ENCODE measurements at places on chromosomes 7 and 10.

DNA sequence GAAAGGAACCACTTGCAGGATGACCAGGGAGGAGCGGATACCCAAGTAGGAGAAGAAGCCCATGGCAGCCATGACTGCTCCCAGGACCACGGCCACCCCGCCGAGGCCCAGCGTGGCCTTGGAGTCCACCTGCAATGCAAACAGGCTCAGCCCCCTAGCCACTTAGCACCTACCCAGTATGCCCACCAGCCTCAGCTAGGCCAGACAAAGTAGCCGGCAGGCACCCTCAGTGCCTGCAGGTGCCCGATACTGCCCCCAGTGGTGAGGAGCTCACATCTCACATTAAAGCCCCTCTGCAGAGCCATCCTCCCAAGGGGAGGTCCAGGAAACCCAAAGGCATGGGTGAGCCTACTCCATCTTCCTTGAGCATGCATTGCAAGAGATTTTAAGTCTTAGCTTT is 6.6 kb downstream of the NPC1L1 start:
- no peak for DNase-seq

GRCh38 chr10:5045095-5045494 is 41.4 kb upstream of the AKR1C2 start:
- no peak for DNase-seq

DNA sequence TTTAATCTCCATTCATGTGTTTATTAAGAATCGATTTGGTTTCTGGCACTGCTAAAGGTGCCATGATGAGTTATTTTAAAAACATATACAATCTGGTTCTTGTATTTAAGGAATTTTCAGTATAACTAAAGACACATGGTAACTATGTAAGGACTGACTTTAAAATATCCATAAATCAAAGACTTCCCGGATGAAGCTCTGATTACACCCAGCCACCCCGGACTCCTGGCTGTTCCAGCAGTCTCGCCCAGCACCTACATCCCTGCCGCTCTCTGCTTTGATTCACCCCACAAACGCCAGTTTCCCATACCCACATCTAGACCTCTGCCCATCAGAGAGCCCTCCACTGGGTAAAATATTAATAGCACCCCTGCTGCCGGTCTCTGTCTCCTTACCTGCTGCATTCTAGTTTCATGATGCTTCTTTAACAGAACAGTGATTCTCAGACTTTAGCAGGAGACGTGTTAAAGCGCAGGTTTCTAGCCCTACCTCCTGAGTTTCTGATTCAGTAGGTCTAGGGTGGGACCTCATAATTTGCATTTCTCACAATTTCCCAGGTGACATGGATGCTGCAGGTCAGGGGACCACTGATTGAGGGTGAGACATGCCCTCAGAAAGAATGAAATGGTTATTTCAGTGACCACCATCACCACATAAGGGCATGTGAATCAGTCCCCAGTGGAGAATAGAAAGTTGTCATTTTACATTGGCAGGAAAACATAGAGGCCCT is 185.7 kb downstream of the KIAA1217 start:
- no peak for DNase-seq

GRCh38 chr7:111529507-111530355 is 32.6 kb downstream of the IMMP2L start:
- DNase-seq = no peak

DNA sequence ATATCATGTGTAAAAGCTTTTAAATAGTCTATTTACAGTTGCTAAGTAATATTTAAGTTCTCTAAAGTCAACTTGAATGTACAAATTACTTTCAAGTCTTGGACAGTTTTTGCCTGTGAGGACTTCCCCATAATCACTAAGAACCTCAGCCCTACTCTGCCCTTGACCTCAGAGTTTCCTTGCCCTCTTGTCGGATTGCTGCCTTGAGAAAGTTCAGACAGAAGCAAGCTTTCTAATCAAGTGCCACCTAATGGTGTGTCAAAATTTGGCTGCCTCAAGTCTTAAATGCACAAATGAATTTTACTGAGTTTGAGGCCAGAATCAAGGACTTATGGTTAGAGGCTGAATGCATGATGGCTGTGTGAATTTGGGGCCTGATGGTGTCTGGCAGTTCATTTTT is 88.3 kb upstream of the KAT6B start:
- no peak for DNase-seq

DNA sequence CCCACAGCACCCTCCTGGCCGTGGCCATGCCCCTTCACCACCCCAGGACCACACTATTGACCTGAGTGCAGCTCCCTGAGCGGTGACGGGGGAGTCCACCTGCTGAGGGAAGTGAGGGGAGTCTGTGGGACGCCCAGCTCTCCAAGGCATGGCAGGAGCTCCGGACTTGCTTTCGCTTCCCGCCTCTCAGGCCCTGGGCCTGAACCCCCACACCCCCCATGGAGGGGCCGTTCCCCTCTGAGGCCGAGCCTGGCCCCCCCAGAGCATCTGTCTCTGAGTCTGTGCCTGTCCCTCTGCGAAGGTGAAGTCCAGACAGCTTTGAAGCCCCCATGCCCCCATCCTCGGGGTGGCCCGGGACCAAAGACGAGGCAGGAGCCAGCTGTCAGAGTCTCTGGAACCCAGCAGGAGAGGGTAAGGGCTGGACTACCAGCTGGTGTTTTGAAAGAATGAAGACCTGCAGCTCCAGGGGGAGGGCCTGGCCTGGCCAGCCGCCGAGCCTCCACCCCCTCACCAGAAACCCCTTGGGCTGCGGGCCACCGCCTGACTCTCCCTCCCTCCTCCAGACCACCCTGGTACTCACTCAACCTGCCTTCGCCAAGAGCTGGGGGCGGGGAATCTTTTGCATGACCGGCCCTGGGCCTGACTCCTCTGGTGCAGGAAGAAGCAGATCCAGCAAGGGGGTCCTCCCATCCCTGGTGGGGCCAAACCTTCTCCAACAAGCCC is 114.0 kb downstream of the PDGFA start:
- DNase-seq = no peak

- DNase-seq = no peak
Observed at GRCh38 chr7:150751702-150752101, 14.5 kb downstream of the GIMAP5 start.

- DNase-seq = no peak
Observed at GRCh38 chr10:24305551-24306506, 96.9 kb downstream of the KIAA1217 start.

DNA sequence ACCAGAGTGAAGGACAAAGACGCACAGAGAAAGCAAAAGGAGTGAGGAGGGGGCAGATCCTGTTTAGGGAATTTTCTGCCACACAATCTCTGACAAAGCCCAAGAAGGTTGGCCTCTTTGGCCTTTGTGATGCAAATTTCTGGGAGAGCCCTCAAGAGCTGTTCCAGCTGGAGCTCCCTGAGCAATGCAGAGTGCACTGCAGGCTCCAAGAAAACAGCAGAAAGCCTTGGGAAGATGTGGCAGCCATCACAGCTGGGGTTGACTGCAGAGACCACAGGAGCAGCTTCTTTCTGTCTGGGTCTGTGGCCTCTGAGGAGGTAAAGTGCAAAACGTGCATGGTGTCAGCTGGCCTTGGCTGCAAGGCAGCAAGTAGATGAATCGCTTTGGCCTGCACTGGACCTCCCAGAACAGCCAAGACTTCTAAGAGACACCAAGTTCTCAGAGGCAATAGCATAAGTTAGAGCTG is 200.2 kb downstream of the ELMO1 start:
- DNase-seq = no peak

GRCh38 chr10:110239892-110240291 is 32.5 kb downstream of the MXI1 start:
- DNase-seq = no peak

DNA sequence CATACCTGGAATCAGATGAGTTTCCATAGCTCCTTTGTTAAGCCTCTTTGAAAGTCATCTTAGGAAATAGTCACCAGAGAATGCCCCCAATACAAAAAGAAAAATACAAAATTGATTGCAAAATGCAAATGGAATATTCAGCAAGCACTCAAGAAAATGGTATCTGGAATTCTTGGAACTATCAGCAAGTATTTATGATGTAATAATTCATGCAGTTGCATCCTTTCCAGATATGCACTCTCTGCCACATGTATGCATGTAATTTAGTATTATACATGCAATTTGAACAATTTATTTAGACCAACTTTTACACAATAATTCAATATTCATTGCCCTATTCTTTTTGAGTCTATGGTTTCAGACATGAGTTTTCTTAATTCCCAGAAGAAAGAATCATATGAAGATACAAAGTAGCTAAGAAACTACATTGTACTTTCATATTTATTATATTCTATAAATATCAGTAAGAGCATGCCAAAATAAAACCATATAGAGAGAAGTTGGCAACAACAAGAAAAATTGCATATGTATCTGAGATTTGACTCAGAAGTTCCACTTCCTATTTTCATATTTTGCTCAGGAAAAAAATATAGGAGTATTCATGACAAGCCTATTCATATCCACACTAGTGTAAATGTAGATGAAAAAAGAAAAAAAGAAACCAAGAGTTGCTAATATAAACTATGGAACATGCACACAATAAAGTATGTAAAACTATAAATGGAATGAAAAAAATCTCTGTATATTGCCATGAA is 338.5 kb downstream of the SEMA3D start:
- no peak for DNase-seq

DNA sequence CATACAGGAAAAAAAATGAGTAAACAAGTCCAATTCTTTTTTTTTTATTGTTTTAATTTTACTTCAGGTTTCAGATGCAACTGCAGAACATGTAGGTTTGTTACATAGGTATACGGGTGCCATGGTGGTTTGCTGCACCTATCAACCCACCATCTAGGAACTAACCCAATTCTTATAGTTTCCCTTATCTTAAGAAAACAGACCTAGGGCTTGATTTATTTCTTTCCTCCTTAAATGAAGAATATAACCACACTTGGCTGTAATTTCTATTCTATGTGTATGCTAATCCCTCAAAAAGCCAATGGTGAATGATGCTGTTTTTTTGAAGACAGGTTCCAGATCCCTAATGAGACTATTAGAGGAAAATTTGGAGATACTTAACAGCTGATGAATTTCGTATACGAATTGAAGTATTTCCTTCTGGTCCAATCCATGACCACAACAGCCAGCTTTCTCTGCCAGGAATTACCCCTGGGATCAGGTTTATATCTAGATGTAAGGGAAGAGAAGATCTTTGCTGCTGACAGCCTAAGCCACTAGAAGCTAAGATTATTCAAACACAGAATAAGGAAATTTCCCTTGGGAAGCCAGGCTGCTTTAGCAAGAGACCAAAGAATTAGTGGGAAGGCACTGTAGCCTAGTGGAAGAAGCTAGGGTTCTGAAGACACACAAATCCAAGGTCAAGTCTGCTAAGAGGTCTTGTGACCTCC is 115.8 kb downstream of the INHBA start:
- peak; percentile 36 for DNase-seq

DNA sequence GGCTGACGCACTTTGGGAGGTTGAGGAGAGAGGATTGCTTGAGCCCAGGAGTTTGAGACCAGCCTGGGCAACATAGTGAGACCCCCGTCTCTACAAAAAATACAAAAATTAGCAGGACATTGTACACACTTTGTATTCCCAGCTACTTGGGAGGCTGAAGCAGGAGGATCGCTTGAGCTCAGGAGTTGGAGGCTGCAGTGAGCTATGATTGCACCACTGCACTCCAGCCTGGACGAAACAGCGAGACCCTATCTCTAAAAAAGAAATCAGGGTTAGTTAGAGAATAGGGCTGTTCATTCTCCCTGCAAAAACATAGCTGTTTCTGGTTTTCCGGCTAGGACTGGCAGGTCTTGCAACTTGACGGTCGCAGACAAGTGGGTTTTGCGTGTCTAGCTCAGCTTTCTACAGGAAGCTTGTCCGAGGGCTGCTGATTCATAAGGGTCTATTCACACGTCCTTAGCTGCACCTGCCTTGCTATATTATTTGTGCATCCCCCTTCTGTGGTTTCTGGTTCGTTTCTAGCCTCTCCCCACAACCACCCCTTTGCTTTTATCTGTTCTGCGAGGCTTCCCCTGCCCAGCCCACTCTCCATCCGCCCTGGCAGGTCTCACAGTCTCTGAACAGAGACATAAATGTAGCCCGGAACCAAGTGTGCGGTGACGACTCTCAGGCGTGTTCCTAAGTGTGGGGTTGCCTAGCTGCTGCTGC is 10.7 kb downstream of the AMZ1 start:
- no peak for DNase-seq

DNA sequence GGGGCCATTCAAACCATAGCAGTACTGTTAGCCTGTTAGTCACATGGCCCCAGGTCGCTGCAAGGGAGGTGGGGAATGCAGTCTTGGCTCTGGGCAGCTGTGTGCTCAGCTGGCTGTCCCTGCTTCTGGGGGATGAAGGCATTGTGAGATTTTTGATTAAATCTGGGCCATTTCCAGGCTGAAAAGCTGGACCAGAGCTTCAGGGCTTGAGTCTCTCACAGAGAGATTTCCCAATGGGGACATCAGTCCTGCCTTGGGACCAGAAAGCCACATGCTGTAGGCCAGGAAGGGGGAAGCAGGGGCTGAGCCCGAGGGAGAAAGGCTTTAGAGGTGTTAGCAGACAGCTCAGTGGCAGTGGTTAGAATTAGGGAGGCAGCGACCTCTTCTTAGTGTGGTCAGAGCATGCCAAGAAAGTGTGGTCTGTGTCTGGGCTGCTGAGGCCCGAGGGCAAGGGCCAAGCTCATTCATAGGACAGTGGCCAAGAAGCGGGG is 33.6 kb downstream of the PALD1 start:
- DNase-seq = no peak

DNA sequence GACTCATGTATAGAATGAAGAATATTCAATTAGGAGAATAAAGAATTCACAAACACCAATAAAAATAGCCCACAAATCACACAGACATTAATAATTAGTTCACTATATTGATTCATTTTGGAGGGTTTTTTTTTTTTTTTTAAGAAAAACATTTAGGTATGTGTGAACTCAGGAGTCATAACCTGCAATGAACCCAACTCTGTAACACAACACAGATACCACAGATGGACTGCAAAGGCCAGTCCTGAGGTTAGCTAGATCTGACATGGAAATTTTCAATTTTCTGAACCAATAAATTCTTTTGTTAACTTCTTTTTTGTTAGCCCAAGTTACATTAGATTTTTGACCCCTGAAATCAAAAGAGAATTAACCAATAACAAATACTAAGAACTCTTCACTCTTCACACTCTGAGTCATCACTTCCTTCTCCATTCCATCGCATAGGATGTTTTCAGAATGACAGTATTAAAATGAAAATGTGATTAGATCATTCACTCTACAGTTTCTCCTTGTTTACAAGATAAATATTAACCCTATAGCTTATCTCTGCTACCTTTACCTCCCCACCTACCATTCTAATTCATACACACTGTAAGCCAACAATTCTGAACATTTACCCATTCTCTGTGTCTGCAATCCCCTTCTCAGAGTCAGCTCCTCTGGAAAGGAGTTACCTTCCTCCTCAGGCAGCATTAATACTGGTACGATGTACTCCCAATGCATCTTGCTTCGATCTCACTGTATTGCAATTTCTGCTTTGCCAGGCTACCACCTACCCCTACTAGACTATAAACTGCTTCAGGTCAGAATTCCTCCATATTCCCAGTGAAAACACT is 141.5 kb downstream of the LRRN3 start:
- peak; percentile 41 for DNase-seq

All from fibroblast of skin of left quadriceps (primary cell).